ENCODE measurements at places on chromosomes 7 and 10. TPM values are rescaled to one million over a fixed set of nuclear protein-coding genes. Genes with fewer than 3 reads are reported as not detected.

UCN3 gene
- total RNA-seq = not detected

DNA sequence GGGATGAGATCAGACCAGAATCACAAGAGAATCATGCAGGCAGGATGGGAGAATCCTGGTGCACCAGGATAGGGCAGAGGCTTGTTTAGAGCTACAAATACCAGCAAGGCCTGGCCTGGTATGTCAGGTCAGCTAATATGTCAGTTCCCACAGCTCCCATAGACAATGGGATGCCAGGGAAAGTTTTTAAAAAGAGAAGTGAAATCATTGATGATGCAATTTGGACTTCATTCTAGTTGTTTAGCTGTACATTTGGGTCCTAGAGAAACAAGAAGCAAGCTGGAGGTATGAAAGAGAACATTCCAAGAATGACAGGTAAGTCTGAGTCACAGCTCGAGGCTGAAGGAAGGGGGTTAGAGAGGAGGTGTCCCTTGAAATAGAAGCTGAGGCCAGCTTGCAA lies 45.2 kb downstream of the GPR141 start:
- no peak for DNase-seq
- H3K27ac ChIP-seq = no peak overlapping the region

SYNPO2L gene
- not detected for total RNA-seq

UCMA gene
- not detected for total RNA-seq

LEP gene
- not detected for total RNA-seq

GRCh38 chr7:32258265-32258664 lies 188.1 kb upstream of the PDE1C start:
- H3K4me1 ChIP-seq = no peaks in the 10 kb centered on the region
- no peak overlapping the region for H3K4me3 ChIP-seq
- H3K27ac ChIP-seq = no peak overlapping the region

DNA sequence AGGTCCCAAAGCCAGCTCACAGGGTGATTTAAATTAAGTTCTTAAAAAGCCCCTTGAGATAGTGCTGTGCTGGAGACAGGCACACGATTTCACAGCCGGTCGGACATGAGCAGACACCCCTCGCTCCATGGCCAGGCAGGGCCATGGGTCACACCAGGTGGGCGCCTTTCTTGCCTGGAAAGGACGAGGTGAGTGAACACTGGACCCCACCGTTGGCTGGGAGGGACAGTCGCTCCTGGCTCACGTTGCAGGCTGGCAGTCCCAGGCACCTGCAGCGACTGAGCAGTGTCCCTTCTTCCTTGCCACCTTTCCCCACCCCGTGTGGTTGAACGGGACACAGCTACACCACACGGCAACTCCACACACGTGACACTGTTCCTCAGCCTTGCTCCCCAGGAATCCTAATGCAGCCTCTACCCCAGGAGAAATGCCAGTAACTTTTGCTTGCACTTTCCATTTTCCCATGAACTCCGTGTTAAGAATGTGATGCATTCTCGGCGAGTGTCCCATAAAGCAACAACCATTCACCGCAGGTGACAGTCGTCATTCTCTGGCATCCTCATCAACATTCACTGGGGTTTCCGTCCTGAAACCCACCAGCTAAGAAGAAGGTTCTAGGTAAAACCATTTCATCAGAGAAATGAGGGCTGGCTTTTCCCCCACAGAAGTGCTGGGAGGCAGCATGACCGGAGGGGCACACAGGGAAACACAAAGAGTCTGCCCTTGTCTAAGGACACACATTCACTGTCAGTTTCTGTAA lies 217.4 kb downstream of the ZMYND11 start:
- no peaks in the 10 kb centered on the region for H3K27me3 ChIP-seq
- H3K27ac ChIP-seq = peak overlapping the region; percentile 82
- H3K4me1 ChIP-seq = peaks cover 31% of the 10 kb centered on the region
- peak overlapping the region; percentile 74 for H3K4me3 ChIP-seq
- peaks cover 1% of the 10 kb centered on the region for H3K36me3 ChIP-seq
